ENCODE measurements at places on chromosomes 1 and 21.

DNA sequence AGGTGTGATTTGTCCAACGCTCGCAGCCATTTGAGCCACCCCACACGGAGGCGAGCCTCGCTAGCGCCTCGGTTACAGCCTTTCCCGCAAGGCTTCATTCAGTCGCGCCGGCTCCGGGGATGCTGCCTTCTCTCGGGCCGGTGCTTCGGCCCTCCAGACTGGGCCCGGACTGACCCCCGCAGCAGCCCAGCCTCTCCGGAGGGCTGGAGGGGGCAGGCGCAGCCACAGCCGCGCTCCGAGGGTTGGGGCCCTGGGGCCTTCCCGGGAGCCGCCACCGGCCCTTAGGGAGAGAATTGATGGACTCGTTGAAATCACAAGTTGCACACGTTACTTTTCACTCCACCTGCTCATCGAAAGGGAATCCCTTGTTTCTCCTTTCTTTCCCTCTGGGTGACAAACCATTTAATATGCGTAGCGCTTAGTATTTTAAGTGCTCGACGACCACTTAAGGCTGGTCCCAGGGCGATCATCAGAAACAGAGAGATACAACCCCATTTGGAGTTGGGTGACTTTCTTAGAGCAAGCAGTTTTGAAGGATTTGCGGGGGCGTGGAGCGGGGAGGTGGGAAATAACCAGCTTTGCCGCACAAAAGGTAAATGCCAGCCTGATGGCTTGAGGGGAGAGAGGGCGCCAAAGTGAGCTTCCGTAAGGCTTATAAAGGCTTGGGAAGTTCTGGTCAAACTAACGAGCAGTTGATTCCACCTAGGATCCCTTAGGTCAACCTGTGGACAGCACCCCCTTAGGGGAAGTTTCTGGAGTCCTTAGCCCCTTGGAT is 24.6 kb upstream of the ENAH start:
- no peak for DNase-seq

- no peak for DNase-seq
Observed at GRCh38 chr21:43905726-43906455, 40.9 kb downstream of the AGPAT3 start.

- no peak for DNase-seq
Observed at GRCh38 chr1:40692429-40692895, 958 bp downstream of the NFYC start.

GRCh38 chr1:100860397-100860991 is 34.1 kb downstream of the EXTL2 start:
- no peak for DNase-seq

DNA sequence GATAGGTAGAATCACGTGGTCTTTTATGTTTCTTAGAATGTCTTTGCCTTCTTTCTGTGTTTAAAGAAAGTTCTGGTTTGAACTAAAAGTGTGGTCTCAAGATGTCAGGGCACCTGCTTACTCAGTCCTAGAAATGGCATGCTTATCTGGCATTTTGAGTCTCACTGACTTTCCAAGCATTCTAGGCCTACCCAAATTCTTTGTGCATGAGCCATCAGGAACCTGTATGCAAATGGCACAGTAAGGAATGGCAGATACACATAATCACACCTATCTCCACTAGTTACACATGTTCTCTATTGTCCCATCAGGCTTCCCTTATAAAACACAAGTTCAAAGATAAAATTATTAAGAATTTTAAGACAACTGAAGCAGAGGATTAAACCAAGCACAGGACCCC is 29.5 kb upstream of the CLCA4 start:
- DNase-seq, result no peak

GRCh38 chr1:180909462-180909976 is 3.2 kb upstream of the KIAA1614 start:
- no peak for DNase-seq

Measured in effector CD8-positive, alpha-beta T cell (primary cell).